ENCODE measurements at places on chromosomes 4 and X.

DNA sequence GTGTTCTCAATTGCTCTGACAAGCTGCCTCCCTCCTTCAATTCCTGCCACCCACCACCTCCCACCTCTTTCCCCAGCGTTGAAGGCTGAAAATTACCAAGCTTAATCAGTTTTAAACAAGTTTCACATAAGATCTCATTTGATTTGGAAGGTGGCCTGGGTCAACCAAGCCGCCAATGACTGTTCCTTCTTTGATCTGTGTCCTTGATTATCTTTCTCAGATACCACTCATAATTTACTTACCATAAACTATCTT lies 211.4 kb downstream of the SLIT2 start:
- no peak for DNase-seq

DNA sequence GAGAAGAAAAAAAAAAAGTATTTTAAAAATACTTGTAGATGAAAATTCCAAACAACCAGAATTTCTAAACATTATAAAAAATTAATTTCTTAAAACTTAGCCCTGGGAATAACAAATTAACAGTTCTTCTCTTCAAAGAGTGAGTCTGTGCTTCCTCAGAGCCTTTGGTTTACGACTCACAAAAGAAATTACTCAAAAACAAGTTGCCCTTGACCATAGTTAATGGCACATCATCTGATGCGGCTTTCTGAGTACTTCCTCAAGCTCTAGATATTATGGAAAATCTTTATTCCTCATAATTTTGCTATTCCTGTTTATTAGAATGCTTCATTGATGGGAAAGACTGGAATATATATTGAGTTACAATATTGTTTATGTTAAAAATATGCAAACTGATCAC lies 23.7 kb downstream of the TAPT1 start:
- DNase-seq: no peak

DNA sequence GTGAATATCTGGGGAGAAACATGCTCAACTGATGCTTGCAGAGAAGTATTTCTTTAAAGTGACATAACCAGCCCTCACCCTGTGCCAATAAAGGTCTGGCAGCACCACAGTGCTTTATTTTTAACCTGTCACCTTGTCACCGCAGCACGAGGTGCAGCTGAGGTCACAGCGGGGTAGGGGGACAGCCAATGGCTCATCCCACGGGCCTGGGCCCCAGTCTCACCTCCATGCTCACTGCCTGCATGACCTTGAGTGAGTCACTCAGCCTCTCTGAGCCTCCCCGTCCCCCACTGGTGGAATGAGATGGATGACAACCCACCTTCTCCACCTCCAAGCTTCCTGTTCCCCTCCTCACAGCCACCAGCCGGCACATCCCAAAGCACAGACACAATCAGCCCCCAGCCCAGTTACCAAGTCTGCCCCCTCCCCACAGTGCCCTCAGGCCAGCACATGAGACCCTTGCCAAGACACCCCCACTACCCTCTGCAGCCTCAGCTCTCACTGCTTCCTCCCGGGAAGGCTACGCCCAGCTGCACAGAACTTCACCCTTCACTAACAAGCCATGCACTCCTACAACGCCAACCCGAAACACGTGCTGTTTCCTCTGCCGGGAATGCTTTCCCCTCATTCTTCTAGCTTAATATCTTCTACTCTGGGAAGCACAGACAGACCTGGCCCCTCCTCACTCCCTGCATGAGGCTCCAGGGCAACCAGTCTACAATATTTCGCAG lies 24.9 kb upstream of the MAN2B2 start:
- no peak for DNase-seq

GRCh38 chr4:189001971-189002450 lies 862.8 kb downstream of the TRIML1 start:
- DNase-seq: no peak

GRCh38 chr4:38347251-38347650 lies 316.7 kb upstream of the KLF3 start:
- no peak for DNase-seq

GRCh38 chrX:76433219-76433618 lies 5.7 kb downstream of the MAGEE1 start:
- no peak for DNase-seq

DNA sequence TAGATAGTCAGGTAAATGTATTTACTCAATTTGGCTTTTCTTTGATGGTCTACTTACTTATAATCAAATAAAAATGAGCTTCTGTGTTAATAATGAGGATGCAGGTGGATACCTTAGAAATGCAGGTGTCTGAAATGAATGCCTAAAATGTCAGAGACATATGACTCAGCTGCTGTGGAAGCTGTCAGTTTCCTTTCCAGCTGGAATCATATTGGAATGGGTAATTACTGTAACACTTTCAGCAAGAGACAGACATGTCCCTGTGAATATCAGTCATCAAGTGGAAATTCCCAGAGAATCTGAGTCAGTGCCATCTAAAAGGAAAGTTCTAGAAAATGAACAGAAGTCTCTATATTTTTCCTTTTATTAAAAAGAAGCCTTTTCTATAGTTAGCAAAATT lies 783.0 kb upstream of the AADAT start:
- no peak for DNase-seq

DNA sequence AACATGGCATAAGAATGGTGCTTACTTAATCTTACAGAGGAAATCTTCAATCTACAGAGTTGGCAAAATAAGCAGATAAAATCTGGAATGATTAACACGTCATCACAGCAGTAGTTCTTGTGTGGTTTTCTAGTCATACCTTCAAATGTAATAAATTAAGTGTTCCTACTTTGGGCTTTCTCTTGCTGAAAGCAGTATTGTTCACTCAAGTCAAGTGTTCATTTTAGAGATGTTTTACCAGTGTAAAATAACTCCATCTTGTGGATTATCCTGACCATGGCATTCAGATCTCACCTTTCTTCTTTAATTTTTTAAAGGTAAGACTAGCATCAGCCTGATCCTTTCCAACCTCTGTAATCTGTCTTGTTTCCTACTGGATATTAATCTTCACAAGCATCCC lies 72.9 kb downstream of the ADAMTS3 start:
- no peak for DNase-seq

Measured in AG04450 (cell line).